ENCODE measurements at places on chromosomes 1 and 21. TPM values are rescaled to one million over a fixed set of nuclear protein-coding genes. Genes with fewer than 3 reads are reported as not detected.
A peak's percentile ranks its signal among the peaks of the same experiment; 100 is the strongest.

DNA sequence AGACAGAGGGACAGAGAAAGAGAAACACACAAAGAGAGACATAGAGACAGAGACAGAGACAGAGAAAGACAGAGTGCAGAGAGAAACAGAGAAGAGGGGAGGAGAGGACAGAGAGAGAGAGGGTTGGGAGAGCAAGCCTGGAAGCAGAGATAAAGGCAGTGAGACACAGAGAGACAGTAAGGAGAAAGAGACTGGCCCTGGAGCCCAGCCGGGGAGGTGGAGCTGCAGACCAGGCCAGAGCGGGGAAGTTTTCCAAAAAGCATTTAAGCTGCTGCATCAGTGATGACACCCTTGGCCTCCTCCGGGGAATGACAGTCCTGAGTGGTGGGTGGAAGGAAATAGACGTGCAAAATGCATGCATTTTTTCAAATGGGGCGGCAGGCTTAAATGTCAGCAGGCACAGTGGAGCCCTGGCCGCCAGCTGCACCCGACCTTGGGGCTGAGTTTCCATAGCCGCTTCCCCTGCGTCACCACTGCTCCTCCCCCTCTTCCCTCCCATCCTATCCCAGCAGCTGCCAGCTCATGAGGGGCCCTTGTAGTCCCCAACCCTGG lies 95.4 kb upstream of the KLHDC7A start:
- DNase-seq, result no peak

- DNase-seq, result no peak
Measured at GRCh38 chr1:19053486-19053885, 97.0 kb upstream of the IFFO2 start.

- no peak for DNase-seq
Measured at GRCh38 chr1:108345776-108346531, 102.1 kb upstream of the NBPF4 start.

DNA sequence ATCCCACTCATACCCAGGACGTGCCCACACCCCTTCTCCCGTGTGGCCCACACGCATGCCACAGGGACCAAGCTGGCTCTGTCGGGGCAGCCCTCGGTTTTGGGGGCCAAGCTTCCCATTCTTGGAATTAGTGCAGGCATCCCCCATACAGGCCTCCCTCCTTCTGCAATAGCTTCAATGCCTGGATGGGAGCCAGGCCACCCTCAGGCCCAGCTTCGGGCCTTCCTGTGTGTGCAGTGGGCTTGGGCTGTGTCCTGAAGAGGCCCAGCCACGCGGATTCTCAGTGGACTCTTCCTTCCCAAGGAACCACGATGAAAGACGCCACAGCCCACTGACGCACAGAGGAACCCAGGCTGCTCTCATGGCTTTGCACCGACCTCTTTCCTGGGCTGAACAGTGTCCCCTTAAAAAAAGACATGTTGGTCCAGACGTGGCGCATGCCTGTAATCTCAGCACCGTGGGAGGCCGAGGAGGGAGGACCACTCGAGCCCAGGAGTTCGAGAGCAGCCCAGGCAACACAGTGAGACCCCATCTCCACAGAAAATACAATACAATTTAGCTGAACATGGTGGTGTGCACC lies 3.4 kb downstream of the KRTAP10-11 start:
- DNase-seq, result no peak

DNA sequence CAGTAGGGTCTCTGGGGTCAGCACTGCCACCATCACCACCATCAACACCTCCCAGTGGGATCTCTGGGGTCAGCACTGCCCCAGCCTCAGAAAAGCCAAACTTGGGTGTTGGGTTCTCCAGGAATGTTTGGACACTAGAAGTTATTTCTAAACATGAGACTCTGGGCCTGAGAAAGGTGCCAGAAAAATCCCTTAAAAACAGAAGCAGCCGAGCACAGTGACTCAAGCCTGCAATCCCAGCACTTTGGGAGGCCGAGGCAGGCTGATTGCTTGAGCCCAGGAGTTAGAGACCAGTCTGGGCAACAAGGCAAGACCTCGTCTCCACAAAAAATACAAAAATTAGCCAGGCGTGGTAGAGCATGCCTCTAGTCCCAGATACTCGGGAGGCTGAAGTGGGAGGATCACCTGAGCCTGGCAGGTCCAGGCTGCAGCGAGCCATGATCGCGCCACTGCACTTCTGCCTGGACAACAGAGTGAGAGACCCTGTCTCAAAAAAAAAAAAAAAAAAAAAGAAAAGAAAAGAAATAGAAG lies 470 bp downstream of the PTAFR start:
- no peak for DNase-seq

Gene CFHR3
- total RNA-seq, result not detected

Gene ZNF695
- total RNA-seq, result 14.9 TPM

- no peak for DNase-seq
Measured at GRCh38 chr1:68963353-68963752, 466.5 kb upstream of the DEPDC1 start.

Gene DMRTA2
- total RNA-seq, result not detected

GRCh38 chr1:6026095-6026809 lies 19.4 kb upstream of the KCNAB2 start:
- DNase-seq, result peak; percentile 44

- no peak for DNase-seq
Measured at GRCh38 chr21:19547951-19548840, 1144.6 kb upstream of the TMPRSS15 start.

Gene OR10J4
- not detected for total RNA-seq

- DNase-seq, result no peak
Measured at GRCh38 chr1:206766251-206766856, 4.2 kb upstream of the IL19 start.

DNA sequence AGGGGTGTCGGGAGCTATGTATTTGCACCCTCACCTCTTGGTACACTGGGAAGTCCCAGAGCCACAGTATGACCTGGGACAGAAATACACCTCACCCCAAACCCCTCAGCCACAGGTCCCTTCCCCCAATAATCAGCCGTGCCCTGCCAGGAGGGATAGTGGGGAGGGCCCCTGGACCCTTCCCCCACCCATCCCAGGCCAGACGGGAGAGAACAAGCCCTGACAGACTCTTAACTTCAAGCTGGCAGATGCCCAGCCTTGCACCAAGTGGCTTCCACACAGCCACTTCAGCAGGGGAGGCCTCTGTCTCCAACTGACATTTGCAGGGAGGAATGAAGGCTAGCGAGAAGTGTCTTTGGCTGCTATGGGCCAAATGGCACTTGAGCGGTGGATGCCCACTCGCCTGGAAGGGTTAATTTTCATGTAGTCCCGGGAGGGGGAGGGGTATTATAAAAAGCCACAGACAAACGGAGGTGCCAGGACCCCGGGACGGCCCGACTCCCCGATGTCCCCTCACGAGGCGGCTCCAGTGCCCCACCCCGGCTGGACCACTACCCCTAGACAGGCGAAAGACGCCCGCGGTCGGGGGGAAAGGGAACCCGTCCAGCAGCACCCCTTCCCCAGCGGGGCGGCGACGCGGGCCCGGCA lies 495 bp downstream of the SYNC start:
- no peak for DNase-seq

Gene TRIM17
- not detected for total RNA-seq

DNA sequence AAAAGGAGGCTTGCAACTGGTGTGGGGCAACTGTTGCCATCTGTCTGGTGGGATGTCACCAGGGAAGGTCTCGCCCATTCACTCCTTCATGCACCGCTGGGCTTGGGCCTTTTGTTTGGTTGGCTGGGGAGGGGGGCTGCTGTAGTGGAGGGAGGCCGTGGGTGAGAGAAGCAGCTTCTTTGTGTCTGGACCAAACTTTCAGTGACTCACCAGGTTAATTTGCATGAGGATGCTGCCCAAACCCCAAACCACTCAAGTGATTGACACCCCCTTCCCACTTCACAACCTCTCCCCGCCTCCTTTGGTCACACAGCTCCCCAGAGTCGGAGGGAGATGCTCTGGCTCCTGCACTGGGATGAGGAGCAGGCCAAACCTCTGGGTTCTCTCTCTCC lies 19.7 kb downstream of the BTG2 start:
- DNase-seq, result no peak

- no peak for DNase-seq
Measured at GRCh38 chr1:101112051-101112780, 86.6 kb upstream of the DPH5 start.

DNA sequence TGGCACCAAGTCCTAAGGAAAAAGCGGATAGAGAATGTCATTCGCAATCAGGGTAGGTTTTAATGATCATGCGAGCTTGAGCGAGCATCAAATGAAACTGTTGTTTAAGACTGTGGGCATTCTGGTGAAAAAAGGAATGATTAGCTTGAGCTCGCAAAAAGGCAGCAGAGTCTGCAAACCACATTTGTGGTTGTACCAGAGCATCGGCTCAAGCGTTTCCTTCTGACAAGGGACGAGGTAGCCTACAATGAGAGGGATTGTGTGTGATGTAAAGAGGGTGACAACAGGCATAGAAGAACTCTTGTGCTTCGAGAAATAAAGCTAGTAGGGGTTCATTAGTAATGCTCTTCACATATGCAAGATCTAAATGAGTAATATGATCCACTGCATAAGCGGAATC lies 11.1 kb upstream of the CD48 start:
- DNase-seq, result no peak

GRCh38 chr1:79388694-79389361 lies 382.3 kb upstream of the ADGRL4 start:
- no peak for DNase-seq

Gene AGBL4
- not detected for total RNA-seq

DNA sequence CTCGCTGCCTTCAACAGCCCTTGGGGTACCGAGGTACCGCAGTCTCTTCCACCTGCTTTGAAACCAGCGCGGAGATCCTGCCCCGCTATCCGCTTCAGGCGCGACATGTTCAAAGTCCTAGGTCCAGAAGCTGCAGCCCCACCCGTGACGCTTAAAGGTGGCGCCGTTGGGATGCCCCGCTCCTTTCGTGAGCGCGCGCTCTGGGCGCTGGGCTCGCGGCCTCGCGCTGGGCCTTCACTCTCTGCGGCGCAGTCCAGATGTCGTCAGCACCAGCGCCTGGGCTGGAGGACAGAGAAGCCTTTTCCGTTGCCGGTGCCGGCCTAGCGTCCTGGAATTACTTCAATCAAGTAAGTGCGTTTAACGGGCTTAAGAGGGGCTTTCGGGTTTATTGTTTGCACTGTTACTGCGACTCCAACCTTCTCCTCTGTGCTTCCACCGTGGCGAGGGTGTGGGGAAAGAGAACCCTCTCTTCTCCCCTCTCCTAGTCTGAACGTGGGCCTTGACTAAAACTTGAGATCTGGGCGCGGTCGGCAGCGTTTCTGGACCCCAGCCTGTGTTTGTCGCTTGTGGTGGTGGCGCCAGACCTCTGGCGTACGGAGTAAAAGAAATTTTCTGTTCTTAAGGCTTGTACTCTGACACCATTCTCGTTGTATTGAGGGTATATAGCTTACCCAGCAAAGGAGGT lies at the start of gene LRRC40:
Gene LRRC40 (minus strand): TSS at position 146 of the 685 bp plus-strand sequence. CDS start 39 bp downstream, at position 107.
- peak; percentile 90 for DNase-seq

Gene S100A7
- total RNA-seq, result not detected

- no peak for DNase-seq
Measured at GRCh38 chr1:93177991-93178390, 2.2 kb downstream of the TMED5 start.

DNA sequence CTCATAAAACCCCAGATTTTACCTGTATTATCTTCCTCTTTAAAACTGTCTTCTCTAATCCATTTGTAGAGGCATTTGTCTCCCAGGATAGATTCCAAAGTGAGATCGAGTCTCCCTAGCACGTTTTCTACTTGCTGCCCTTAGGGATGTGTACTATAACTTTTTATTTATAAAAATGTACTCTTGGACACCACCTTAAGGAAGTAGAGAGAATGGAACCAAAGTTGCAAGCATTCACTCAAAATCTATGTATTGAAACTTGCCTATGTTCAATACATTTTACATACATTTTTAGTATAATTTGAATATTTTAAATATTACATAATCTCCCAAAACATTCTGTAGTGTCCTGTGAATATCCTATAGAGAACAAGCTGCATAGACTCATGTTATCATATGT lies 842 bp upstream of the SPRR2A start:
- no peak for DNase-seq

- no peak for DNase-seq
Measured at GRCh38 chr1:61399199-61399598, 316.8 kb downstream of the NFIA start.

- no peak for DNase-seq
Measured at GRCh38 chr1:63883494-63884235, 109.8 kb downstream of the ROR1 start.

Gene C1orf122
- total RNA-seq, result 34.2 TPM

Gene SPRR2A
- total RNA-seq, result not detected

GRCh38 chr1:190475421-190476141 lies 2.1 kb downstream of the BRINP3 start:
- no peak for DNase-seq

Gene DONSON
- total RNA-seq, result 31.7 TPM

GRCh38 chr1:115300087-115300876 lies 37.8 kb downstream of the NGF start:
- no peak for DNase-seq

DNA sequence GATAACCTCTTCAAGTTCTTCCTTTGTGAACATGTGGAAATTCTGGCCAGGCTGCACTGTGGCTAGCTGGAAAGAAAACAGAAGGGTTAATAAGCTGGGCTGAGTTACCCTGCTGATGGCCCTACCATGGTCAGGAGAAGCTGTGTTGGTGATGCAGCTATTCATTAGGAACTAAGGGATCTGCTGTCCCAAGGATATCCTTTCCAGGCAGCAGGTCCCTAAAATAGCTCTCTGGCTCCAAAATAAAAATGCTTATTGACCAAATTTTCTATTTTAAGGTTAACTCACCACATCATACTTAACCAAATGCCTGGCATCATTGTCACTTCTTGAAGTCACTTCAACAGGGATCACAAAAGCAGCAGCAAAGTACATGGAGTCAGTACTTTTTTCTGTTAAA lies 4.3 kb upstream of the SORT1 start:
- no peak for DNase-seq

GRCh38 chr21:44925378-44925755 lies 4.7 kb upstream of the ITGB2 start:
- DNase-seq, result no peak

DNA sequence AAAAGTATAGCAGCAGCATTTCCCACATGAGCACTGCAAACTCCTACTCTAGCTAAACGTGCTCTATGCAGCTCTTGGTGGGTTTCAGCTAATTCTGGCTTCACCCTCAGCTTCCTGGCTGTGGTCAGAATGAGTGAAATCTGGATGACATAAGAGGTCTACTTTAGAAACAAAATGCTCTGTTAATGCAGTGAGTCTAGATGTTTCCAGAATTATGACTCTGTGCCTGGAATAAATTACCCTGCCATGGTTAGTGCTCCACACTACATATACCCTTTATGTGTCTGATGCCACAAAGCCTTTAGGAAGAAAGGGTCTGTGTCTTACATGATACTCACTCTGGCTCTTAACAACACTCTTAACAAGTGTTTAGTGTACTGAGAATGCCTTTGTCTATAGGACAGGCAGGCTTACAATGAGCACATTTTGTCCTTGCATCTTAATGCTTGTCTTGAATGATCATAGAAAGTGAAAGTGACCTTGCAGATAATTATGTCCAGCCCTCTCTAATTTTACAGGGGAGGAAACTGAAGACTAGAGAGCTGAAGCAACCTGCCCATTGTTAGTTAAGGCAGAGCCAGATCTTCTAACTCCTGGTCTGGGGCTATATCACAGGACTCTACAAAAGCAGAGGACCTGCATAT lies 9.2 kb downstream of the S100A10 start:
- DNase-seq, result no peak

- no peak for DNase-seq
Measured at GRCh38 chr1:116006486-116006964, 30.2 kb downstream of the SLC22A15 start.

GRCh38 chr21:34850166-34850690 lies 181.4 kb downstream of the CLIC6 start:
- DNase-seq, result no peak

- no peak for DNase-seq
Measured at GRCh38 chr21:42939582-42940413, 14.4 kb upstream of the ERVH48-1 start.

GRCh38 chr21:29196670-29197191 lies 66.3 kb downstream of the MAP3K7CL start:
- DNase-seq, result no peak

Measured in HCT116 (cell line).